ENCODE measurements at places on chromosomes 7 and 10. TPM values are rescaled to one million over a fixed set of nuclear protein-coding genes. Genes with fewer than 3 reads are reported as not detected.

- peak; percentile 66 for DNase-seq
Observed at GRCh38 chr7:52670608-52671225, 364.7 kb upstream of the POM121L12 start.

GRCh38 chr10:87765666-87766376 lies 52.2 kb downstream of the ATAD1 start:
- no peak for DNase-seq

GRCh38 chr10:79457256-79457785 lies 11.9 kb upstream of the ZCCHC24 start:
- DNase-seq: no peak

DNA sequence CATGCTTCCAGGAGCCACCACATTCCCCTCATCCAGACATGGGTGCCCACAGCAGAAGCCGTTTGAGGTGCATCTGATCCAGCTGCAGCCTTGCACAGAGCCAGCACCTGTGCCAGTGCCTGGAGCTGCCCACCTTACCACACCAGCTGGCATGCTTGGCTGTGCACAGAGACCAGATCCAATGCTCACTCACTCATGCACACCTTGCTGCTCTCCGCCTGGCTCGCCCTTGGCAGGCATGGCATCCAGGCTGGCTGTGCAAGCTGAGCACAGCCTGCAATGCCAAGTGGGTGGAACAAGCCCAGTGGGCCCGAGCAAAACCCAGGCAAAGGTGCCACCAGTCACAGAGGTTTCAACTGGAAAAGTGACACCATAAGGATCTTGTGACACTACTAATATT lies 66.9 kb upstream of the SEMA3A start:
- no peak for DNase-seq

DNA sequence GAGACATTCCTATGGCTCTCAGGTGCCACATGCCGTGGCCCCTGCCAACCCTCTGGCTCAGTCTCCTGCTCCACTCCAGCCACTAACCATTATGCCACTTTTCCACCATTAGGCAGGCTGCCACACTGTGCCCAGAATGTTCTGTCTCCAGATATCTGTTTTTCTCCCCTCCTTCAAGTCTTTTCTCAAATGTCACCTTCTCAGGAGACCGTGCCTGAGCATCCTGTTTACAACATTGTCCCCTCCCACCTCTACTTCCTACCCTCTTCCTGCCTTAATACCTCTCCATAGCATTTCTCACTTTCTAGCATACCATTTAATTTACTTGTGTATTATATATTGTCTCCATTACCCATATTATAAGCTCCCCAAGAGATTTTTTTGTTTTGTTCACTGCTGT lies 162.5 kb upstream of the LYZL2 start:
- DNase-seq: no peak

GRCh38 chr7:124893140-124893827 lies 36.3 kb downstream of the POT1 start:
- no peak for DNase-seq

GRCh38 chr10:61898435-61898778 lies 3.1 kb upstream of the ARID5B start:
- no peak for DNase-seq

DNA sequence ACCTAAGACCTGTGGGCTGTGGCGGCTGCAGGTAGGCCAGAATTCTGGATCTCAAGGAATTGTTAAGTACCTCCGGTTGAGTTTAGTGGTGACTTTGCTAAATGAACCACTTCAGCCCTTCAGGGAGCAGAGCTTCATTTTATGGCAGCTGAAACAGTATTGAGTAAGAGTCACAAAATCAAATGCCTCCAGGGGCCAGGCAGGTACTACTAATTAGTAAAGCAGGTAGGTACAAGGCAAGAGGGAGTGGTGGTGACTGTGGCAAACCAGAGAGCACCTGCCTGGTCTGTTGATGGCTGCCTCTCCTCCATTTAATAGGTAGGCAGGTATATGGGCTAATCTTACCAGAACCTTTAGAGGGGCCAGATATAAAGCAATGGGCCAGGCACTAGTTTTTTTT lies 118.8 kb downstream of the EMX2 start:
- DNase-seq: no peak

GRCh38 chr10:34078017-34078744 lies 736.9 kb downstream of the PARD3 start:
- DNase-seq: no peak

- DNase-seq: peak; percentile 15
Observed at GRCh38 chr10:91575044-91575610, 57.7 kb downstream of the PPP1R3C start.

DNA sequence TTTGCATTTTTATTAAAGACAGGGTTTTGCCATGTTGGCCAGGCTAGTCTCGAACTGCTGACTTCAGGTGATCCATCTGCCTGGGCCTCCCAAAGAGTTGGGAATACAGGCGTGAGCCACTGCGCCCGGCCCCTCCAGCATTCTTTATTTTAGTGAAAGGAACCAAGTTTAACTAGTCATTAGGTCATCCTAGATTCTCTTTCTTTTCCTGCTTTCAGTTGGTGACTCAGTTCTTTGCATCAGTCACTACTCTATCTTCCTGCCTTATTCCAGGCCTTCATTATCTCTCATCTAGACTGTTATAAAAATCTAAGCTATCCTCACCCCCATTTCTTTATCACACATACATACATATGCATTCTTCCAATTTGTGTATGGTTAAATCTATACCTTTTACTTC lies 63.7 kb downstream of the PRSS58 start:
- DNase-seq: no peak

GRCh38 chr7:28704706-28705105 lies 253.4 kb downstream of the TRIL start:
- DNase-seq: no peak

DNA sequence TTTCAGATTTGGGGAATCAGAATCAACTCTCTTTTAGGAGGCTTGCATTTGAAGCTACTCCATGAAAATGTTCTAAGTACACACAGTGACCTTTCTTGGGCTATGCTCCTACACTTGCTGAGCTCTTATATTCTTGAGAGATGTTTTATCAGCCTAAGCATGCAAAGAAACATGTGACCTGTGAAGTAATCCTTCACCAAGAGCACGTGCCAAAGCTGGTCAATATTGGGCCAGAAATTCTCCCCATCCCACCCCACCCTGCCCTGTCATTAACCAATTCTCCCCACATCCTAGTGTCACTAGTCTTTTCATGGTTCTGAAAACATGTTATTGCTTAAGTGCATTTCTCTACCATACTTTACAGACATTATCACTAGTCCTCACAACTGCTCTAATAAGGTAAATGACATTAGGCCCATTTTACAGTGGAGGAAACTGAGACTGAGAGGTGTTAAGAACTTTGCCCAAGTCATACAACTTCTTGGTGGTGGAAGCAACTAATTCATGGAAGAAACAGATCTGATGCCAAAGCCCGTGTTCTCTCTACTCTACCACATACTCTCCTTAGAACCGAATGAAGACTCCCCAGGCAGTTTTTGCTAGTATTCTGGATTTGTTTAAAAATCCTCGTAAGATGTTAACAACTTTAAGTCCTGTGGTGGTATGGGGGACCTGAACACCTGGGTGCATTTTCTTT lies 200.6 kb downstream of the PTEN start:
- DNase-seq: no peak

Gene TCAF2
- 0.03 TPM for total RNA-seq

Gene OGDHL
- 0.56 TPM for total RNA-seq

Gene NEUROG3
- not detected for total RNA-seq

Gene TMEM140
- total RNA-seq: not detected

Gene CHRM2
- not detected for total RNA-seq
